GM10248 (cell line): ENCODE measurements at places on chromosomes 3 and 15.

DNA sequence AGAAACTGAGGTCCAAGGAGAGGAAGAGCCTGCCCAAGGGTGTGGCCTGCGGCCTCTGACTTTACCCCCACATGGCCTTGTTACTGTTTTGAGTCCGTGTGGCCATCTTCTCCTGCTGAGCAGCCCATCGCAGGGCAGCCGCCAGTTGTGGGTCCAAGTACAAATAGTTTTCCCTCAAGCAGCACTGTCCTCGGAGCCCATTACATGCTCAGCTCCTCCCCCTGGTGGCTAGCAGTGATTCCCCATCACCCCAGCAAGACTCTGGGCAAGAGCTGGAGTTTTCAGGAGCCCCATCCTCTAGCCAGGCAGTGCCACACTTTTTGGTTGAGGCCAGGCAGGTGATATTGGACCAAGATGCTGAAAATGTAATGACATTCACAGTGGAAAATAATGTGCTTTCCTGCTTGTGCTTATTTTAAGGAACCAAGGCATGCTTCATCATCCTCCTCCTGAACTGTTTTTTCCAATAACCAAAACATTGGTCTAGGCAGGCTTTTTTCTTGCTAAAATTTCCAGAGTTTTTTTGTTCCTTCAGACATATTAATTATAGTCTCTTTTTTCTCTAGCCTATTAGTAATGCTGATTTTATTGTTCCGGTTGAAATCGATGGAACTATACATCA is 23.2 kb upstream of the VILL start:
- DNase-seq: peak; percentile 71

- DNase-seq: no peak
Observed at GRCh38 chr3:76349715-76350480, 564.5 kb upstream of the ZNF717 start.

DNA sequence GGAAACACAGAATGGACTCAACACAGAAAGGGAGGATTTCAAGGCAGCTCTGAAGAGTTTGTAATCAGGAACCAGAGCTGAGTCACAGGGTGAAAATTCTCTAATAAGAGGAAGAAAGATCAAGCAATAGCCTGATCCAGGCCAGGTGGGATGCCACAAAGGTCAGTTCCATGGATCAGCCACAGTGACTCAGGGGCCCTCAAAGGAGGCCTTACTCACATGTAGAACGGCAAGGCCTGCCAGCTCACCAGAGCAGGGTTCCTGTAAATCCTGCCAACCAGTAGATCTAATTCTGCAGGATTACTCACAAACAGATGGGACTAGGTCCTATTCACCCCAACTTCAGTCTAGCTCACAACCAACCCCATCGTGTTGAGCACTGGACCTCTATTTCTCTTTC is 78.3 kb upstream of the PPP2R3A start:
- DNase-seq: no peak

- DNase-seq: no peak
Observed at GRCh38 chr15:70806992-70807712, 43.8 kb upstream of the UACA start.

GRCh38 chr15:59492389-59493377 is 54.7 kb downstream of the FAM81A start:
- DNase-seq: peak; percentile 56

DNA sequence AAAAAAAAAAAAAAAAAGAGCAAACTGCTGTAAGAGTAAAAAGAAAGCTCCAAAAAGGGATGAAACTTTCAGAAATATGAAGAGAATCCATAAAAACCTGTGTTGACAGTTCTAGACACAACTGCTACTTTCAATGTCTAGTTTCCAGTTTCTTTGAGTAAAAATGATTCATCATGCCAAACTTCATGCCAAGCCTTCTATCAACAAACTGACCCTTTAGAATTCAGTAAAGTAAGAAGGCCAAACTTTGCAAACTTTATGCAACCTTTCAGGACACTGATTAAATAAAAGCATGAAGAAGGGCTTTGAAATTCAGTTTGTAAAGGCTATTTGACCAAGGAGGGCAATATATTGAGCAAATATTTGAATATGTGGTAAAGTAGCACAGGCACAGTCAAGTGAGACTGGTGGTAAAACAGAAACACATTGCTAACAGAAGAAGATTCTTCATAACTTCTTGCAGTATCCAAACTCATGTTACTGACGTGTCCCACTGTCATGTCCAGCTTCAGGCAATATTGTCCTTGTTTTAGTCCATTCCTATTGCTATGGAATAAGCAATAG is 56.3 kb upstream of the CFAP20DC start:
- DNase-seq: no peak

DNA sequence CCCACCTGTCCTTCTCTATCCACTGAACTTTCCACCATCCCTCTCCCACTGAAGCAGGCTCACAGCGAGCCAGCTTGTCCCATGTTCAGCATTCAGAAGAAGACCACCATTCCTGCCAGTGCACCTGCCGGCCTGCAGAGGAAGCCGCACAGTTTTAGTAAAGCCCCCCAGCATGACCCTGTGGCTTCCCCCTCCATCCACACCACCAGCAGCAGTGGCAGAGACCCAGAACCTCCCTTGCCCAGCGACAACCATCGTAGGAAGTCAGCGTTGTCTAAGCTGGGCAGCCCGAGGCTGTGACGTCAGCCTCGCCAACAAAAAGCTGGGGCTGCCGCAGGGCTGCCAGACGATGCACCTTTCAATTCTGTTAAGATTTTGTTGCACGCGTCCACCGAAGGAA is 66.6 kb upstream of the TAMM41 start:
- DNase-seq: no peak

- DNase-seq: peak; percentile 83
Observed at GRCh38 chr15:78077053-78077870, at the start of gene TBC1D2B. Gene TBC1D2B (minus strand): TSS chr15:78077711. CDS start chr15:78077652, 59 bp downstream.

- DNase-seq: peak; percentile 22
Observed at GRCh38 chr3:58531956-58532355, 5.0 kb downstream of the ACOX2 start.

DNA sequence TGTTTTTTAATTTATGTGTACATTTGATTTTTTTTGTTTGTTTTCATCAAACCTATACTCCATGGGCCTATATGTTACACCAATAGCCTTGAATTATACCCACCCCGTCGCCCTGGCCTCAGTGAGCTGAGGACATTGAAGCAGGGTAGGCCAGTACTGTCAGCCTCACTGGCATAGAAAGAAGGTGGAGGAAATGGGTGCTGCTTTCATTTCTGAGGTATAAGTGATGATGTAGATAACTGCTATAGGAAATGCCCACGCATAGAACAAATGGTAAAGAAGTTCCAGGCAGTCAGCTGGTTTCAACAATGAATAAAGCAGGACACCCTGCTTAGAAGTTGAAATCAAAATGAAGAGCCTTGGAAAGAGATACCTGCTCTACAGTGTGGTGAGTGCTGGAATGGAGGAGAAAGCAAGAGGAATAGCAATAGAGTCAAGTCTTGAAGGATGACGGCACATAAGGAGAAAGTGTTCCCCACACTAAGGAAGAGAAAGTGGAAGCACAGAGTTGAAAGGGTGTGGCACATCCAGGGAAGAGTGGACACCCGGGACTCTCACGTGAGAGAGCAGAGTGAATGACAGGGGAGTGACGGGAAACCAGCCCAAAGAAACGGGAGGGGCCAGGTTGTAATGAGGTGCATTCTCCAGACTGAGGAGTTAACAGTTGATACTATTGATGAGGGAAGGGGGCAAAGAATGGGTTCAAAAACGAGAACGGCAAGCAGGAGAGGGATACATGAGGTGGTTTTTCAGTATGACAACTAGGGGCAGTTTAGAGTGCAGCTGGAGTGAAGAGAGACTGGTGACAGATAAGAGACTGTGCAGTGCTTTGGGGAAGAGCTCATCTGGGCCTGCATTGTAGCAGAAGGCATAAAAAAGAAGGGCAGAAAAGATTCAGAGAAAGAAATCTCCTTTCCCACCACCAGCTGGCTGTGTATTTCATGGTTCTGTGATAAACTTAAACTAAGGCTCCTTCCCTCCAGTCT is 70.5 kb downstream of the KLHL25 start:
- DNase-seq: no peak

DNA sequence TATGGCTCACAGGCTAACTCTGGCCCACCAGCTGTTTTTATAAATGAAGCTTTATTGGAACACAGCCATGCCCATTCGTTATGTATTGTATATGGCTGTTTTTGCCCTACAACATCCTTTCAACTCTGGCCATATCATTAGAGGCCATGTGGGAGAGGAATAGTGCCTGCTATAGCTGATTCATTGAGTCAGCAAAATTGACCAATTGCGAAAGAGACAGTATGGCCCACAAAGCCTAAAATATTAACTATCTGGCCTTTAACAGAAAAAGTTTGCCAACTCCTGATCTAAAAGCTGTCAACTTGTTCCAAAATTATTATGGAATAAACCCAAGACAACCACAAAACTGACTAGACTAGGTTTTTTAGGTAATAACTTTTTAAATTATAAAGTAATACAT is 1.4 kb downstream of the NR1I2 start:
- DNase-seq: no peak

DNA sequence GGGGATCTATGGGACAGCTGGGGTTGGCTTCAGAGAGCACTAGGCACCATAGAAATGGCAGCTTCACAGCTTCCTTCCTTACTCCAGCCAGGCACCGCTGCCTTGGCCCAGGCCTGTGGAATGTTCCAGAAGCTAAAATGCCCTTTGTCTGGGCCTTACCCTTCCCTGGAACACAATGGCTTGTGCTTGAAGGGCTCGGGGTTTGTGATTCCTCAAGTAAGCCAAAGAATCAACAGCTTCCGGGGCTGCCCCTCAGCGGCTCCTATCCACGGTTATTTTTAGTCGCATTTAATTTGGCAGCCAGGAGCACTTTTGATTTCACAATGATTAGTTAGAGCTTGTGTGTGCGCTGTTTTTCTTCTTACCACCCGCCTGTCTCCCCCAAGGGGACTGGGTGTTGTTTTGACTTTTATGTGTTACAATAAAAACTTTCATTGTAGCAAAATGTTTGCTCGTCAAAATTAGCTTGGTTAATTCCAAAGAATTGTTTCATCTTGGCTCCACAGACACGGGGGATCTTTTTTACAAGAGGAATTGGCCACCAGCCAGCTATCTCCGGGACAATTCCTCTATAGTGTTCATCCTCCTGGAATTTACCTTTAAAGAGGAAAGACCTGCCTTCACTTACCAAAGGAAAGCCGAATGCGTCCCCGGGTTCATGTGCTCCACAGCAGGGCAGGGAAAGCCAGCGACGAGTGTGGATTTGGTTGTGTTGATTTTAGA is 73.8 kb downstream of the TLE3 start:
- DNase-seq: no peak

- no peak for DNase-seq
Observed at GRCh38 chr3:19881036-19881435, 53.0 kb downstream of the EFHB start.

GRCh38 chr3:194389269-194389668 is 9.8 kb downstream of the GP5 start:
- no peak for DNase-seq

DNA sequence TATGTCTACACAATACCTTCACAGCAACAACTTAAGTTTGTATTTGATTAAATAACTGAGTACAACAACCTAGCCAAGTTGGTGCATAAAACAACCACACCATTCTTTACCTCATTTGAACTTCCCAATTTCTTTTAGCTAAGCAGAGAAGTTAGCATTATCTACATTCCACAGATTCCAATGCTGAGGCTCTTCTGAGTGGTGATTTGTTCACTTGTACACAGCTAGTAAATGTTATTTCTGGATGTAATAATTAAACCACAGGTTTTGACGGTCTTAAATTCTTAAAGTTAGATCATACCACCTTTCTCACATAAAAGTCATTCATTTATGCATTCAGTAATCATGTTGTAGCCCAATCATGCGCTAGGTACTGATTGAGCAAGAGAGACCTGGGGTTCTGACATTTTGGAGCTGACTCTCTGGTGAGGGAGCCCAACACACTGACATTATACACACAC is 102.5 kb downstream of the SST start:
- no peak for DNase-seq

- DNase-seq: no peak
Observed at GRCh38 chr3:12399226-12399625, 85.1 kb upstream of the TSEN2 start.

GRCh38 chr3:28124882-28125281 is 116.5 kb upstream of the CMC1 start:
- no peak for DNase-seq

GRCh38 chr3:15241341-15241740 is 35.3 kb downstream of the CAPN7 start:
- DNase-seq: peak; percentile 33

DNA sequence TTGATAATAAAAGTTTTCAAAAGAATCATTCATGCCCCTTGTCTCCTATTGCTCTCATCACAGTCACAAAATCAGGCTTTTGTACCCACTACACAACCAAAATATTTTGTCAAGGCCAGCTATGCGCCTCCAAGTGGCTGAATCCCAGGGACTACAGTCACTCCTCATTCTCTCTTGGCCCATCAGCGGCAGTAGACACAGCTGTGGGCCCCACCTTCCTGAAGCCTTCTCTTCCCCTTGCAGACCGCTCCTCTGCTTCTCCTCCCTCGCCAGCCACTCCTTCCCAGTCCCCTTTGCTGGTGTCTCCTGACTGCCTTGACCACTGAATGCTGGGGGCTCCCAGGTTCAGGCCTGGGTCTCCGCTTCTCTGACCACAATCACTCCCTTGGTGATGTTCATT is 52.1 kb downstream of the LSM3 start:
- DNase-seq: no peak

DNA sequence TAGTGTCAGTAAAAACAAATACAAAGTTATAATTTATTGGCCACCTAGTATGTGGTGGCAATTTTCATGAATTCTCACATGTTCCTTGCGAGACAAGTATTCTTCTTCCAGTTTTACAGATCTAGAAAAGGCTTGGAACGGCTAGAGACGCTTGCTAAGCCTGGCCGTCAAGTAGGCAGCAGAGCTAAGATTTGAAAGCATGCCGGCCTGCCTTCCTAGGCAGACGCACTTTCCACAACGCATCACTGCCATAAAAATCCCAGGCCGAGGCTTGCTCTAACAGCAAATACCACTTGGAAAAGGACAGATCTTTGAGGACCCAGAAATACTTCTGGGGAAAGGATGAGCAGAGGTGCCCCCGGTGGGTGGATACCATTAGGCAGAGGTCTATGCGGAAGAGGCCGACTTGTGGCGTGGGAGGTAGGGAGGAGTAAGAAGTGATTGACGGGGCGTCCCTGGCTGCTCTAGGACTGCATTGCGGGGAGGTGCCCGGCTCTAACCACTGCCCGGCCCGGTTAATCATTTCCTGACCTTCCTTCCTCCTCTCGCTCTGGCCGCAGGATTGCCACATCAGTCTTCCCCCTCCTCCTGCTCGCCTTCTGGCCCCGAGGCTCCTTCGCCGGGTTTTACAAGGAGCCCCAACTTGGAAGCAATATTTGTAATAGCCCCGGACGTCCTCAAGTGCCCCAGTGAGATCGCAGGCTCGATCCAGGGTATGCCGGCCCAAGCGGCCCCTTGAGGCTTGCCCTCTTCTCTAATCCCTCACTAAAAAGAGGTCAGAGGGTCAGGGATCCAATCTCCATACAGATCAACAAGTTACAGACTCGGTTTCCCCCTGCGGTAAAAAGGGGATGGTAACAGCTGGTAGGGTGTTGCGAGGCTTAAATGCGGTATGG is 1.3 kb upstream of the USP3 start:
- peak; percentile 82 for DNase-seq
